Brain microvascular endothelial cell (primary cell): ENCODE measurements at places on chromosomes 6 and 20.
A peak's percentile ranks its signal among the peaks of the same experiment; 100 is the strongest.

DNA sequence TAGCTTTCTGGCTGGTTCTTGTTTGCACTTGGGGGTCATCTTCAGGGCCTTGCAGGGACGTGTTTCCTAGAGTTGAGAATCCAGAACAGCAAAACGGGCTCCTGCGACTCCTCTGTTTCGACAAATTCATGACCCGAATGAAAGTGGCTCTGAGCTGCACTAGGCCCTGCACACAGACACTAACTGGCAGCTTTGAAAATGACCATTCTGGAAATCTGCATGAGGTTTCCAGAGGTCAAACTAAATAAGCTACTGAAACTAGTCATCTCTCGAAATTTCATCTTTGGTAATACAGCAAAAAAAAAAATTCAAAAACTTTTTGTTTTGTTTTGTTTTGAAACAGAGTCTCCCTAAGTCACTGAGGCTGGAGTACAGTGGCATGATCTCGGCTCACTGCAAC lies 15.5 kb upstream of the BMP7 start:
- no peak for DNase-seq

GRCh38 chr6:115914098-115914497 lies 146.6 kb downstream of the FRK start:
- DNase-seq: no peak

DNA sequence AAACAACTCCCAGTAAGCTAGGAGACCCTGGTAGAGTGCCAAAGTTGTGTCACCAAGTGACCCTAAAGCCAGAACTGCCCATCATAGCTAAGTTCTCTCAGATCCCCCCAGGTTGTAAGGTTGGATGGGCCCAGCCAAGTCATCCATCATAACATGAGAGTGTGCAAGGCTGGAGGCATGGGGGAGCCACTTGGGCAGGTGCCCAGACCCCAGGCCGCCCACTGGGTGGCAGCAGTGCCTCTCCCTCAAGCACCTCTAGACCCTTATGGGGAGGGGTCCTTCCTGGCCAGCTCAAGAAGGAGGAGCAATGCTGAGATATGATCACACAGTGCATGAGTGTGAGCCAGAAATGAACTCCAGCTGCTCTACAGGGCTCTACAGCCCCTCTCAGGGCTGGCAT lies 154.5 kb downstream of the MYLK4 start:
- DNase-seq: no peak

- DNase-seq: peak; percentile 72
These were observed 1.3 kb downstream of the TUBB start for GRCh38 chr6:30721198-30722024.

DNA sequence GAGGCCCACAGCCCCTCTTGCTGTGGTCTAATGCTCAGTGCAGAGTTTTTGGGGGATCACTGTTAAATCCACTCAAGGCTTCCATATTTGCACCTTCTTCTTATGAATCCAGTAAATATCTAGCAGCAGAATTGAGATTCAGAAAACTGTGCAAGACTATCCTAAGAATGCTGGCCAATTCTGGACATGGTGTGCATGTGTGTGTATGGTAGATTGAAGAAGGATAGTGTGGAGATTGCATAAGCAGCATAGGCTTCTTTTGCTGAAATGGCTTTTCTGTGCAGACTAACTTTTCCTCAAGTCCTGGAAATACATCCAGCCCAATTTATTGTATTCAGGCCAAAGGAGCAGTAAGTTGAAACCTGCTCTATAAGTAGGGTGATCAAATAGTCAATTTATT lies 39.7 kb downstream of the FBXO9 start:
- DNase-seq: no peak

DNA sequence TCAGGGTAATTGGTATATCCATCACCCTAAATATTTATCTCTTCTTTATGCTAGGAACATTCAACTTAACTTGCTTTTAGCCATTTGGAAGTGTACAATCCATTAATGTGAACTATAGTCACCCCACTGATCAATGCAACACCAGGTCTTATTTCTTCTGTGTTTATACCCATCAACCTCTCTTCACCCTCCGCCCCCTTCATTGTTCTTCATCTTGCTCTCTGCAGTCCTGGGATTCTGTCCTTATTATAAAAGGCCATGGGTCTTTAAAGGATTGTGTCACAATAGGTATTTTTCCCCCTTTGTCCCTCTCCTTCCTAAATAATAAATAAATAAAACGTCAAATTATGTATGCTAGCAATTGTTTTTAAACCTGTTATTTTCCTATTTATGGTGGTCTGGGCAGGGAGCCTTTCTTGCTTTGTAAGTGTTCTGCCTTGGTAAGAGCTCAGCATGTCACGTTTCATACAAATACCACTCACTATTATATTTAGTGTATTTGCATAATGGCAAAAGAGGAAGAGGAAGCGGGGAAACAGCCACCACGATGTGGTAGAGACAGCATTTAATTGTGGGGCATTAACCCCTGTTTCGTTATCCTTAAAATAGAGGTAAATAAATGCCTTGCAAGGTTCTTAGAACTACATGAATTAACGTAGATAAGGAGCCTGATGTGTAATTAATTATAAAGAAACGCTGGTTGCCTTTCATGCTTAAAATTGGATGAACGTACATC lies 1.9 kb downstream of the ABRACL start:
- no peak for DNase-seq

- DNase-seq: no peak
These were observed 12.9 kb downstream of the TSPYL1 start for GRCh38 chr6:116266803-116267202.

DNA sequence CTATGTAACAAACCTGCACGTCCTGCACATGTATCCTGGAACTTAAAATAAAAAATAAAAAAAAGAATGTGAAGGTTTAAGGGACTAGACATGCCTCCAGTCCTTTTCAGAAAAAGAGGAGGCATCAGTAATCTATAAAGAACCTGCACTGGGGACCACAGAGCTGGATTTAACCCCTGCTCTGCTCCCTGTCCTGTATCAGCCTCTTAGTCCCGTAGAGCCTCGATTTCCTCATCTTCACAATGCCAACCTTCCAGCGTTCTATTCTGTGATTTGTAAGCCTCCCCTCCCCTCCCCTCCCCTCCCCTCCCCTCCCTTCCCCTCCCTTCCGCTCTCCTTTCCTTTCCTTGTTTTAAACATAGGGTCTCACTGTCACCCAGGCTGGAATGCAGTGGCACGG lies 31.1 kb upstream of the TMEM181 start:
- no peak for DNase-seq

- DNase-seq: no peak
These were observed 535.4 kb upstream of the JARID2 start for GRCh38 chr6:14710421-14710820.

- DNase-seq: no peak
These were observed 1.1 kb upstream of the PAQR8 start for GRCh38 chr6:52360601-52361413.

DNA sequence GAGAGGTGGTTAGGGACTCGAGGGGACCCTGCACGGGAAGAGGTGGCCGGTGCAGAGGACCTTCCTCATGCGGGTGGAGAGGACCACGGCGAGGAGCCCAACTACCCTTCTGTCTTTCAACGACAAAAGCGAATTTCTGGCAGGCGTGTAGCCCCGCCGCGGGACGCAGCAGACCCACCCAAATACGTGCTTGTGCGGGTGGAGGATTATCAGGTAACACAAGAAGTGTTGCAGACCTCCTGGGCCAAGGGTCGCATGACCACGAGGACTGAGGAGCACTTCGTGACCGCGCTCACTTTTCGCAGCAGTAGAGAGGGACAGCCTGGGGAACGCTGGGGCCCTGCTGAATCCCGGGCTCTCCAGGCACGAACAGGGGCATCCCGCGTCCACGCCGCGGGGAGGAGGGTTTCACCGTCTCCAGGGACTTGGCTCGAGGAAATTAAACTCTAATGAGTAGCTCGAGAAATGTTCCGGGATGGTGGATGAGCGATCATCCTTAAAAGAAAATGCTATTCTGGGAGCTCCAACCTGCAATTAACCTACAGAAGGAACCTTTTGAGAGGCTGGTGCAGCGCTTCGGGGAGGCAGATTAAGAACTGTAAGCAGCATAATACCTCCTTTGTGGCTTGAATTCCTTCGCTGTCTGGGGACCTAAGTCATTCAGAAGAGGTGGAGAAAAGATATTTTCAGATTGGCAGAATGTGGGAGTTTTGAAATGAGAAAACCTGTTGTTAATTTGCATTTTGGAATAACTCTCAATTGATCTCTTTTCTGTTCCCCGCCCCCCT lies 804 bp downstream of the C6orf141 start:
- DNase-seq: no peak

- DNase-seq: no peak
These were observed 173.7 kb downstream of the CLVS2 start for GRCh38 chr6:123169774-123170095.

GRCh38 chr6:157461000-157461915 lies 80.3 kb downstream of the ZDHHC14 start:
- DNase-seq: peak; percentile 48

- no peak for DNase-seq
These were observed 622 bp downstream of the MAFB start for GRCh38 chr20:40688129-40689099.

GRCh38 chr6:116445102-116445501 lies 16.1 kb upstream of the CALHM6 start:
- DNase-seq: no peak

DNA sequence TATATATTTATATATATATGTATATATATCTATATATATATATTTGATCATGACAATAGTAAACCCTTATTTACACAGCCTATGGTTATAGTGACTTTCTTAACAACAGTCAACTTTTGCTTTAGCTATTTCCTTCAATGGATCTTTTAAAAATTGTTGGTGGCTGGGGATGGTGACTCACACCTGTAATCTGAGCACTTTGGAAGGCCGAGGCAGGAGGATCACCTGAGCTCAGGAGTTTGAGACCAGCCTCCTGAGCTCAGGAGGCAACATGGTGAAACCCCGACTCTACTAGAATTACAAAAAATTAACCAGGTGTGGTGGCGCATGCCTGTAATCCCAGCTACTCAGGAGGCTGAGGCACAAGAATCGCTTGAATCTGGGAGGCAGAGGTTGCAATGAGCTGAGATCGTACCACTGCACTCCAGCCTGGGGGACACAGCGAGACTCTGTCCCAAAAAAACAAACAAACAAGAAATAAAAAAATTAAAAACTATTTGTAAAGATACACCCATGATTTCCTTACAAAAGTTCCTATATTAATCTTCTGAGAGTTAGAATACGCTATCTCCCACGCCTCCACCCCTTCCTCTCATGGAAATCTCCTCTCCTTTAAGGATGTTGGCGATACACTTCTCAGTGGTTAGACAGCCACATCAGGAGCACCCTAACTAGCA lies 29.2 kb upstream of the CNKSR3 start:
- DNase-seq: no peak

DNA sequence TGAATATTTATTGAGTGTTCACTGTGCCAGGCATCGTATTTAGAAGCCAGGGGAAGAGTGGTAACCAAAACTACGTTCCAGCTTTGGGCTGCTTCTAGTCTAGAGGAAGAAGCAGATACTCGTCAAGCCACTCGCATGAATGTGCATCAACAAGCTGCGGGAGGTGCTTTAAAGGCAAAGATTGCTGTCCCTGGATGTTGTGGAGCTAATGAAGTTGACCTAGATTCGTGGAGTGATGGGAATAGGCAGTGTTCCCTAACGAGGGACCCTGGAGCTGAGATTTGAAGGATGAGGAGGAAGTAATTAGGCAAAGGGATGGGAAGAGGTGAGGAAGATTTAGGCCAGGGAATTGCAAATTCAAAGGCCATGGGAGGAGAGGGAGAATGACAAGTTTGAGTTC lies 118.9 kb downstream of the TMEM170B start:
- no peak for DNase-seq

DNA sequence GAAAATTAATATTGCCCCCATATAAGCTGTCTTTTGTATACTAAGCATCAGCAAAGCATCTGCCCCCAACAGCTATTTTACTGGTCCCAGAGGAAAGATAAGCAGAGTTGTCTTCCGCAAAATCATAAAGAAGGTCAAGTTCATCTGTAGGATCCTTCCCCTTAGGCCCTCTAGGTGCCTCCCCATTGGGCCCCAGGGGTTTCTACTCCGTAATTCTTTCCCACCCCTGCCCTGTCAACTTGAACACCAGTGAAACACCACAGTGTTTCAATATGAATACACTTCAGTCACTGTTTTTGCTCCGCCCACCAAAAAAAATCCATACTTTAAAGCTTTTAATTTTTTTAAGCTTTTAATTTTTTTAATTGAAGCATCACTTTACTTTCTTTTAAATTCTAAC lies 159.2 kb downstream of the ATXN1 start:
- DNase-seq: no peak

GRCh38 chr6:6484681-6485080 lies 103.8 kb upstream of the LY86 start:
- no peak for DNase-seq

DNA sequence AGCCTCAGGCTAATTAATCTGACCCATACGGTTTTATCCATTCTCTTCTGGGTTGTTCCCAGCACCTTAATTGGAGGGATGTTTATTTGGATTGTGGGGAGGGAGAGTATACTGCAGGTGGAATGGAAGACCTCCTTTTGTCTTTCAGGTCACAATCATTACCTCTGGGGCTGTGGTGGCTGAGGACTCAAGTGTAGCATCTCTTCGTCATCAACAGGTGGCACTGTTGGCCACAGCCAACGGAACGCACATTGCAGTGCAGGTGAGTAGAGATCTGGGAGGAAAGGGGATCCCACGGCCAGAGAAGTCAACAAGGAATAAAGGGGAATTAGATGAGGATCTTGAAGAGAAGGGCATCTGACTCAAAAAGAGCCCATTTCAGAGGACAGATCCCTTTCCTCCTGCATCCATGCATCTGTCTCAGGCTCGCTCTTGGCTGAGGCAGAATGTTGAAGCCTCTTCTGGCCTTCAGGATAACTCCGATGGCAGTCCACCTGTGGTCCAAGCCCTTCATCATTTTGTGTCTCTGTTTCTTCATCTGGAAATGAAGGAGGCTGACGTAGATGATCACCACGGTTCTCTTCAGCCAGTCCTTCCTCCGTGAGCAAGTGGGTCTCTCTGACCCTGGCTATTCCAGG lies 3.2 kb upstream of the DEF6 start:
- DNase-seq: no peak

DNA sequence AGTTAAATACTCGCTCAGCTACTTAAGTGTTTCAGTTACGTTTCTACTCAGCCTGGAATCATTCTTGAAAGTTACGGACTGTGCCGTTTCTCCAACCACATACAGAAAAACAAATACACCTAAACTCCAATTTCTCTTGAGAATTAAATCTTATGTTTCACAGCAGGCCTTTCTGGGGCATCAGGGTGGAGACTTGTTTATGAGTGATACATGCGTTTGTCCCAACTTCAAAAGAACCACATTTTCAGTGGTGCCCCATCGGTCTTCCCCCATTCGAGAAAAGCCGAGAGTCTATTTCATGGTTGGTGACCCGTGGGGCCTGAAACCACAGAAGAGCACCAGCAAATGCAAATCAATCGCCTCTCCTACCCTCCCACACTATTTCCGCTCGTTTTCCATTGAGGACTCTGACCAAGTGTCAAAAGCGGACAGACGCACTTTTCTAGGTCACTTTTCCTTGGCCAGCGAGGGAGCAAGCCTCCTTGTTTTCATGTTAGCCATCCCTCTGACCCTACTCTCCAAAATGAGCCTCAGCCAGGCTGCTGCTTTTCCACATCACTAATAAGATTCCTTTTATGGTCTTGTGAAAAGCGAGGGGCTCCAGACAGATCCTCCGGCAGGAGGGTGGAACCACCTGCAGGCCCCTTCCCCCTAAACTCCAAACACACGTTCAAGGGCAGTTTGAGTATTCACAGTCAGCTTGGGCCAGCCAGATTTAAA lies 3.1 kb downstream of the JAG1 start:
- no peak for DNase-seq
